ENCODE measurements at places on chromosomes 4 and X.

DNA sequence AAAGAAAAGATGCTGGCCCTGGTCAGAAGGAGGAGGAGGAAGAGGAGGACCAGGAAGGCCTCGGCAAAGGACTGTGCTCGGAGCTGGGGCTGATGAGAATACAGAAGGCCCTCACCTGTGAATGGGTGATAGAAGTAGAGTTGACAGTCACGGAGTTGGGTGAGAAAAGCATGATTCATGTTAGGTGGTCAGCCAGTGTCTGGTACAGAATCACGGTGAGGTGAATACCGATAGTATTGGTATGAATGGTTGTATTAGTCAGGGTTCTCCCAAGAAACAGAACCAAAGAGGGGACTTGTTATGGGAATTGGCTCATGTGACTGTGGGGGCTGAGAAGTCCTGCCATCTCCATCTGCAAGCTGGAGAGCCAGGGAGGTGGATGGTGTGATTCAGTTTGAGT, 32.5 kb upstream of the FAM156A start:
- DNase-seq = no peak

DNA sequence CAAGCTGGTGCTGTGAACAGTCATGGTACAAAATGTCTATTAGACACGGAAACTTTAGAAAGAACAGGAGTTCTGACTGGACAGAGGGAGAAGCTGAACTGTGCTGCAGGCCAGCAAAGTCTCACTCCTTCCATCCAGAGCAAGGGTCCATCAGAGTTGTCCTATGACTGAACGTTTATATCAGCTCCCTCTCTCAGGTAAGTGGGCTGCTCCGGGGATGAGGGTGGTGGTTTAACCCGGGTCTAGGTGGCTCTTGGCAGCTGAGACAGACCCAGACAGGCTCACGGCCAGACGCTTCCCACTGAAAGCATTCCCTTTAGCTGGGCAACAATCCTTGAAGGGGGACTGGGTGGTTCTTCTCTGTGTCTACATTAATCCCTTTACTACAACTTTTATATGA, 385.0 kb upstream of the SMIM31 start:
- DNase-seq = no peak

DNA sequence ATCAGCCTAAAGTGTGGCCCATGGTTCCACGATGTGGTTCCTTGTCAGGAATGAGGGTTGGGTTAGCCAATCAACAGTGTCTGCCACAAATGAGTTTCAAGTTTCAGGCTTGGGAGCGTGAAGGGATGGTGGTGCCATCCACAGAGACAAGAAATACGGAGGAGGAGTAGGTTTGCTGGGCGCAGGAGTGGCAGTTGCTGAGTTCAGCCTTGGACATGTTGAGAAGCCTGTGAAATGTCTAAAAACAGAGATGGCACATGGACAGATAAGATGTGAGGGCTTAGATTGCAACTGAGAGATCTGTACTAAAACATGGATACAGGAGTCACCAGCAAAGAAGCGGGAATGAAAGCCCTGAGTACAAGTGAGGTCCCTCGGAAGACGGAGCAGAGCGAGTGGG, 481.0 kb downstream of the BCOR start:
- DNase-seq = no peak

- DNase-seq = no peak
These were observed 104.5 kb upstream of the MAOA start for GRCh38 chrX:43551590-43551989.

DNA sequence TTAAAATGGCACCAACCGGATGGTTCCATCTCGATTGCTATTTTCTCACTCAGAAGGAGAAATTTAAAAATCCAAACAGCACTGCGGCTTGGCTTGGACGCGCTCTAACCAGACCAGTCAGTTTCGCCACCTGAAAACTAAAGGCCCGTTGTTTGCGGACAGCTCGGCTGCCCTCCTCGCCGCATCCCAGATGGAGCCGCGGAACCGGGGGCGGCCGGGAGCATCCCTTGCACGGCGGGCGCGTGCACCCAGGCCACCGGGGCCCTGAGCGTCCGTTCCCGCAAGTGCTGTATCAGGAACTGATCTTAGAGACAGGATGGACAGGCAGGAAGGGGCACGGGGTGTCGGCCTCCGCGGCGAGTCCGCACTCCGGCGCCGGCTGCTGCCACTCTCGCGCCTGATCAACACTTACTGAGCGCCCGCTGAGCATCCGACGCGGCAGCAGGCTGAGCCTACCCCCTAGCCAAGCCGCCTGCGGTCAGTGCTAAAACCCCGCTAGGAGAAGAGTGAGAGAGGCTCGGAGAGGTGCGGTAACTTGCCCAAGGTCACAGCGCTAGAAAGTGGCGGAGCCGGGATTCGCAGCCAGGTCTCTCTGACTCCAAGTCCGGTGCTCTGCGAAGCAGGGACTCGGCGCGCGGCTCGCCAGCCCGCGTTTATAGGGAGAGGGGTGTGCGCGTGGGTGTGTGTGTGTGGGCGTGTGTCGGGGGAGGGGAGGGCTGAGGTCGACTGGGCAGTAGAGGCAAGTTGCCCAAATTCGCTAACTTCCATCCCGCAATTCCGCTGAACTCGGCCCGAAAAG, at the start of gene CITED1:
Gene CITED1 (minus strand): TSS at position 629 of the 799 bp plus-strand sequence. CDS start 3,045 bp downstream, outside the sequence.
- no peak for DNase-seq

DNA sequence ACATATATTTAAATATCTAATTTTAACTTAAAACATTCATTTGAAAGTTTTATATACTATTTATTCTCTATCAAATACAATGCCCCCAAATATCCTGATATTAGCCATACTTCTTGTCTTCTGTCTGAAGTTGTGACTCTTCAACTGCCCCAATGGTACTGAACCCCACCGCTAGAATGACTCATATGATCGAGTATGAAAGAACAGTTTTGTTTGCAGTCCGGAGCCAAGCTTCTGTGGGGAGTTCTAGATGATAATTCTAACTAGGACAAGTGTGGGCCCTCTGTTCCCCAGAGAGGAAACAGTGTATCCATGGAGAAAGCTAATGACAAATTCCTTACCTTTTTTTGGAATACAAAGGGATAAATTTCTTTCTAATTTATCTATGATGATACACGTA, 24.7 kb upstream of the CT47A1 start:
- no peak for DNase-seq

DNA sequence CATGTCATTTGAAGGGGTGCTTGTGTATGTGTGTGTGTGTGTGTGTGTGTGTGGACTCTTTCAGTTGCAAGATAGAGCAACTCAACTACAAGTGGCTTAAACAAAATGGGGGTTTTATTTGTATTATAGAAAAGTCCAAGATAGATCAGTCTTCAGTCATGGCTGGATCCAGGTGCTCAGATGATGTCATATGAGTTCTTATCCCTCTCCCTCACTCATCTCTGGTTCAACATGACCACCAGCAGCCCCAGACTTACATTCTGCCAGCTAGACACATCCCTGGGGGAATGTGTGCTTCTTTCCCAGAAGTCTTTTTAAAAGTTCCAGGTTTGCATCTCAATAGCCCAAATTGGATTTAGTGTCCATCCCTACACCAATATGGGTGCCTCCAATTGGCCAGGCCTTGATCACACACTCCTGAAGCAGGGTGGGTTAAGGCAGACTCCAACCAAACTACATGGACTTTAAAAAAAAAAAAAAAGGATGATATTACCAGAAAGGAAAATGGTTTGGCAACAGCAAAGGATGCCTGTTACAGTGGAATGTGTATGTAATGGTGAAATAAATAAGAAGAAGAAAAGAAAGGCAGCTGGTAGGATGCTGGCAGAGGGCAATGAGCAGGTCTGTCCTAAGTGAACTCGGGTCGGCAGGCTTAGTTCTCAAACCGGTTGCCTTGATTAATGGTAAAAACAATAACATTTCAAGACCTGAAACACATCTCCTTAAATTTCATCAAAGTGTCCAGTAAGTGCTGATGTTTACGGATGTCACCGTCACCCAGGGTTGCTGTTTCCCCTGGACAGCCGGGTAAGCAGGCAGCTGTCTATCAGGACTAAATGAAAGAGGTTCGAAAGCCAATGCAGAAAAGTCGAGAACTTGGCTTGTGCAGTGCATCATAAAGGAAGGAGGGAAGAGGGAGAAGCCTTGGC, 107.7 kb downstream of the SMIM20 start:
- no peak for DNase-seq

GRCh38 chrX:108439426-108439942, at the start of gene COL4A5:
Gene COL4A5 (plus strand): TSS chrX:108439838. CDS start chrX:108440126, 288 bp downstream.
- peak; percentile 70 for DNase-seq

DNA sequence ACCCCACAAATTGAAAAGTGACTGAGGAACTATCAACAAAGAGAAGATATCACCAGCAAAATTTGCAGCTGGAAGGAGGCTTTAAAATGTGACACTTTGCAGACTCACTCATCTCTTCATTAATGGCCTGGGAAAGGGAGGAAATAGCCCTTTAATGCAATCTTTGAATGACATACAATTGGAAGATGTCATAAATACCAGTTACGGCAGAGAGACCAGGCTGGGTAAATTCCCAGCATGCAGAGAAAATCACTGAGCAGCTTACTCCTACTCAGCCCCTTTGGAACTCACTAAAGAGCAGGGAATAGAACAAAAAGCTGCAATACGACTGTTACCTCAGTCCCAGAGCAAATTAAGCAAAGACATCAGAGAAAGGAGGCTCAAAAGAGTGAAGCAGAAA, 238.9 kb downstream of the HS3ST1 start:
- DNase-seq = no peak

DNA sequence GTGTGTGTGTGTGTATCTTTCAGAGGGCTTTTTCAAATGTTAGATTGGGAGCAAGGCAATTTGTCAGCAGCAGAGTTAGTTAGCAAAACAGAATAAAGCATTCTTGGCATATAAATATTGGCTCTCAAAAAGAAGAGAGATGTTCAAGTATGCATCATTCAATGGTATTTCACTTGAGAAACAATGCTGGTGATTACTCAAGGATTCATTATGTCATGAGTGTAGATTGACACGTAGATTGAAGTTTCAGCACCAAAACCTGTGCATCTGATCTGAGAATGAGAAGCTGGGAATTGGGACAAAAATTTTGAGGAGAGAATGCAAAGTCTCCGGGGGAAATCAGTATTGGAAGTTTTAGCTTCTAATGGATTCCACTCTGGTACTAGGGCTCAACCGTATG, 241.4 kb downstream of the FRMPD4 start:
- no peak for DNase-seq

DNA sequence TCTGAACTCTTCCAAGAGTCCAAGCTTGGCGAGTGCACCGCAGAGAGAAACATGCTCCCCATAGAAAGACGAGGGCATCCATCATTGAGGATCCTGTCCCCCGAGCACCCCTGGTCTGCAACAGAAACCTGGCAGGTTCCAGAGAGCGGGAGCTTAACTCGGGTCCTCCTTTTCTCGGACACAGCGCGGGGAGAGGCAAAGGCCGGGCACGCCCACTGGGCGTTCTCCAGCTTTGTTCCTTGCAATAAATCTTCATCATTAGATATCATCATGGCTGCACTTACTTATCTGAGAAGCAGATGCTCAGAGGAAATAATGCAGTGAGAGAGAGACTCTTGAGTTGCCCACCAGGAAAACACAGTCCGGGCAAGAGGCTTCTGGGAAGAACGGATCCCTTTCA, 90.1 kb upstream of the PSAPL1 start:
- no peak for DNase-seq

DNA sequence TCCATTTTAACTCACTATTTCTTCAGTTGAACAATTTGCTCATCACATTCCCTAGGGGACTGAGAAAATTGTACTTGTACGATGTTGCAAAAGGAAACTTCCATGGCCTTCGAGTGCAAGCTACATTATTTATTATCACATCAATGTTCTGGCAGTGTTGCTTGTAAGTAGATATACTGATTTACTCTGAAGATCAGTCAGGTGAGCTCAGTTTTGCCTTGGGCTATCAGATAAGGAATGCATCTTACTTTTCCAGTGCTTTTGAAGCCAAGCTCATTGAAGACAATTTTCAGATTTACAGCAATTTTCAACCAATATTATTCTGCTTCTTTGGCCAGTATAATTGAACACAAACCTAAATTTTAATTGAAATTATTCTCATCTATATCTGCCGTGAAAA, 1296.9 kb downstream of the RAPGEF2 start:
- DNase-seq = no peak

GRCh38 chr4:141102367-141102766, 30.9 kb downstream of the RNF150 start:
- DNase-seq = no peak

- no peak for DNase-seq
These were observed 758 bp downstream of the SCFD2 start for GRCh38 chr4:53365121-53365485.

- DNase-seq = no peak
These were observed 65.3 kb upstream of the FAM120C start for GRCh38 chrX:54248309-54248708.

DNA sequence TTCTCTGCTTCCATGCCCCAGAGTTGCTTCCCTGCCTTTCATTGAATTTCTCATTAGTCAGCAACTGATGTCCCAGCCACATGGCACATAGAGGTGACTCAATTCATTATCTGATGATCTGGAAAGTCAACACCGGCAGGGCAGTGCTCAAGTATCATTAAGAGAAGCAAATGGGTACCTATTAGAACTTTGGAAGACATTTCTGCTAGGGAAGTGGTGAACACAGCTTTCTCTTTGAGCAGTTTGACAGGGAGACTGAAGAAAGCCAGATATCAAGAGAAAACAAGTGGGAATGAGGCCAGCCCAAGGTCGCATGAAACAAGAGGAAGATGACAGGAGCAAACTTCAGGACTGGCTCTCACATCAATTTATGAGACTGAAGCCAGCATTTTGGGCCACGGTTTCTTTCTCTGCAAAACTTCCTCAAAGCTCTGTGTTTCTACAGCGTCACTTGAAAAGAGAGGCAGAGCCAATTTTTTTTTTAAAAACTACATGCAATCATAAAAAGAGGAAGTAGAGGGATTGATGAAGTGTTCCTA, 108.3 kb upstream of the RPS6KA3 start:
- no peak for DNase-seq

- DNase-seq = no peak
These were observed 14.2 kb downstream of the ZNF518B start for GRCh38 chr4:10442976-10443375.

DNA sequence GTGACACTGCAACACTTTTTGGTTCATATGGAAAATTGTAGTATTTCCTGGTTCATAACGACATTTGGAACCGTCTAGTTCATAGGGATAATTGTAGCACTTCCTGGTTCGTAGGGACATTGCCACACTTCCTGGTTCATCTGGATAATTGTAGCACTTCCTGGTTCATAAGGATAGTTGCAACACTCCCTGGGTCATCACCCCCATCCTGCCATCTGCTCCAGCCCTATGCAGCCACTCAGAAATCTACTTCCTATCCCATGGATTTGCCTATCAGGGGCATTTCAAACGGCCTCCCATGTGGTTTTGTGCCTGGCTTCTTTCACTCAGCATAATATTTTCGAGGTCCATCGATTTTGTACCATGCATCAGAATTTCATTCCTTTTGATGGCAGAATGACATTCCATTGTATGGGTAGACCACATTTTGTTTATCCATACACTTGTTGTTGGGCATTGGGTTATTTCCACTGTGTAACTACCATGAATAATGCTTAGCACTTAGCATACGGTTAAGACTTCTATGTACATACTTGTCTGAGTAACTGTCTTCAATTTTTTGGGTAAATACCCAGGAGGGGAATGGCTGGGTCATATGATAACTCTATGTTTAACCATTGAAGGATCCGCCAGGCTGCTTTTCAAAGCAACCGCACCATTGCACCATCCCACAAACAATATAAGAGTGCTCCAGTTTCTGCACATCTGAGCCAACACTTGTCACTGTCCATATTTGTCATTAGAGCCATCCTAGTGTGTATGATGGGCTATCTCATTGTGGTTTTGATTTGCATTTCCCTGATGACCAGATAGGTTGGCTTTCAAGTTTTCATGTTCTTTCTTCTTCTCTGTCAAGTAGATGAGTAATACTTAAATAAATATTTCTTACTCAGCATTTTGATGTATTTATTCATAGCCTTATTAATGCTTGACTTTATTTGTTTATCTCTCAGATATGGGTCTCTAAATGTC, 58.3 kb upstream of the CD99 start:
- no peak for DNase-seq

GRCh38 chr4:140019619-140020347, 134.2 kb downstream of the MAML3 start:
- DNase-seq = no peak

All from left renal pelvis (tissue), 4 donors.